ENCODE measurements at places on chromosomes 12 and 14.

- DNase-seq = no peak
These were observed 17.0 kb upstream of the IL22 start for GRCh38 chr12:68270358-68270757.

DNA sequence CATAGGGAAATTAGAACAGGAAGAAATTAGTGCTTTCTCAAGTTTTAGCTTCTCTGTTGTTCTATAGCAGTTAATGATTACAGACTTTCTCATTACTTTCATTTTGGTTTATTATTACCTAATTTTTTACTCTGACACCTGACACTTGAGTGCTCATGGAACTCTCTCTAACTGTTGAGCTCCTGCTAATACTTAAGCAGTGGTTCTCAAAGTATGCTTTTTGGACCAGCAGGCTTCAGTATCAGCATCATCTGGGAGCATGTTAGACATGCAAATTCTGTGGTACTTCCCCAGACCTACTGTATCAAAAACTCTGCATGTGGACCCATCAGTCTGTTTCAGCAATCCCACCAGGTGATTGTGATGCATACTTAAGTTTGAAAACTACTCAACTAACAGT is 235.3 kb downstream of the CCDC91 start:
- no peak for DNase-seq

GRCh38 chr14:105381446-105382342 is 16.6 kb upstream of the TEX22 start:
- no peak for DNase-seq

- peak; percentile 62 for DNase-seq
These were observed 97.2 kb downstream of the LGMN start for GRCh38 chr14:92651106-92651757.

DNA sequence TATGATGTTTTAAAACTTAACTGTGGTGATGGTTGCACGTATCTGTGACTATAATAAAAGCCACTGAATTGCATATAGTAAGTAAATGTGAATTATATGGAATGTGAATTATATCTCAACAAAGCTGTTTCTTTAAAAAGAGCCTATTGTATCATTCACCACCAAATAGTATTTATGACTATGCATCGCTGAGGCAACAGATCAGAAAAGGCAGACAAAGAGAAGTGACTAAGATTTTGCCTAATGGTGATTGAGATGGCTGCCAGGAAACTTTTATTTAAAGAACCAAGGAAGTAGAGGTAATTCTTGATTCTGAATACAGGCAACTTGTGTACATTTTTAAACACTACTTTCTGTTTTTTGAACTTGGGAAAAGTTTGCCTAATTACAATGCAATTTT is 31.7 kb downstream of the DHRS7 start:
- DNase-seq = no peak

DNA sequence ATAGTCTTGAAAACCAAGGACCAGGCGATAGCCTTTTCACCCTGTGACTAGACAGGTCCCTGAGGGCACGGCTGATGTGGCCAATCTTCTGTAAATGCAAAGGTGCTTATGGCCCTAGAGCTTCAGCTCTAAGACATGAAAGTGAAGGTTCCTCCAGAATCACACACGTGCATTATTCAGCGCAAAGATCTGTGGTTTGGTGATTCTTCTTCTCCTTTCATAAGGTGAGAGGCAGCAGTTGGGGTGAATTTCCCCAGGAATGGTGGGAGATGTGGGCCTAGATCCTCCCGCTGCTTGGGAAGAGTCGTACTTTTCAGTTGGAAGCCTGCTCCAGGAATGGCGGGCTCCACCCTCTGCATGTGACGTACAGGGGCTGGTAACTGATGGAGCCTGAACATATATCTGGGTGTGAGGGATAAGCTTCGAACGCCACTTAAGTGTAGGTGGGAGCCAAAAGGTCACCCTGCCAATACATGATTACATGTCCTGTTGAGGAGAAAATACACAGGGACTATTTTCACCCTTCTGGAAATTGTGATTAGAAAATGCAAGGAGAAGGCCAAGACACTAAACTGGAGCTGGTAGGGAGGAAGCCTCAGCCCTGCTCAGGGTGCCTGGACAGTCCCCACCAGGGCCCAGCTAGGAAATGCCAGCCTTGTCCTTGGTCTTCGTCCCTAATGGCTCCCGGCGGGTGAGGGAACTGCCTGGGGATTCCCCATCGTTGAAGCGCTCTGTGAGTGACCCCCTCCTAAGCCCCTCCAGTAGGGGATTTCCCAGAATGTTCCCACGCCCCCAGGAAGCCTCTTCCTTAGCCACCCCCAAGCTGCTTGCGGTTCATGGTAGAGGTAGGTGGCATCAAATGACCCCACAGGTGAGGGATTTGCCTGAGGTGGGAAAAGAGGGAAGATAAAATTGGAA is 17.6 kb downstream of the BATF start:
- no peak for DNase-seq

DNA sequence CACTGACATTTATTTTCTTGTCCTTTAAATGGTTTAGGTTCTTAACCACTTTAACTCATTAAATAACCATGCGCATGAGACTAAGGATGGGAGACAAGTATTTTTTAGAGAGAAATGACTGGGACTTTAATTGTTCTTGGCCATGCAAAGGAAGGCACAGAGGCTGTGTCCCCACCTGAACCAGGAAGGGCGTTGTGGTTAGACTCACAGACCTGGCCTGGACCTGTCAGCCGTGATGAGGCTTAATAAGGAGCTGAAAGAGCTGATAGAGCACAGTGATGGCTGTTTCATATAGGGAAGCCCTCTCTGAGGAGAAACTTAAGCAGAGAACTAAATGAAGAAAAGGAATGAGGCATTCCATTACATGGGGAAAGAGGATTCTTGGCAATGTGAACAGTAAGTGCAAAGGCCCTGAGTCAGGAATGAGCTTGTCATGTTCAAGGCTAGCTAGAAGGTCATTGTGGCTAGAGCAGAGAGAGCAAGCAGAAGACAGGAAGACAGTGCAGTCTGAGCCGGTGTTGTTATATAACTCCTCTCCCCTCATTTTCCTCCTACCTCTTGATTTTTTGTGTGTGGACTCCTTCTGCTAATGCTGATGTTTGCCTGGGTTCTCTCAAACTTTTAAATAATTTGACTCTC is 74.4 kb upstream of the ANO4 start:
- no peak for DNase-seq

DNA sequence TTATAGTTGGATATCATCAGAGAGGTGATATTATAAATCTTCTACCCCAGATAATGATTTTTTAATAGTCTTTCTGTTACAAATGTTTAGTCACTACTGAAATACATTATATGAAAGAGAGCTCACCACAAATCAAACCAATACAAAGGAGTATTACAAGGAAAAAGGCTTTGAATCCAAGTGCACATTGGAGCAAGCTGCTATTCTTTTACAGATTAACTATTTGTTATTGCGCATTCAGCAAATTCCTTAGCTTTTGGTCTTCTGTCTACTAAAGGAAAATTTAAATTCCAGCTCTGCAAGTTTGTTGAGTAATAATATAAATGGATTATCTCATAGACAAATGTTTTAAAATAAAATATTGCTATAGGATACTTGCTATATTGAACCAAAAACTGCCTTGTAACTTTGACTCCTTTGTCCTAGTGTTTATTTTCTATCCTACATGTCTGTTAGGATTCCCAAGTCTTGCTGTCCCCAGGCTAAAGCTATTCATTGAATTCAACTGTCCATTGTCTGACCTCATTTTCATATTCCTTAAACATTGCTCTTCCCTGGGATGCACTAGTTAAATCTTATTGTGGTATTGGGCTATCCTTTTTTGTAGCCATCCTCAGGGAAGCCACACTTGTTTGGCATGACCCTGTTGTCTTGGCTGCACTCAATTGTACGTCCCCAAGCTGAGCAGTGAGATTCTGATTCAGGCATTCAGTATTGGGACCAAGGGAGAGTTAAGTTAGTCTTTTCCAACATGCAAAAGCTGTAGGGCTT is 41.5 kb downstream of the PDE3A start:
- DNase-seq = no peak

GRCh38 chr14:81303258-81303935 is 82.6 kb upstream of the GTF2A1 start:
- DNase-seq = no peak

DNA sequence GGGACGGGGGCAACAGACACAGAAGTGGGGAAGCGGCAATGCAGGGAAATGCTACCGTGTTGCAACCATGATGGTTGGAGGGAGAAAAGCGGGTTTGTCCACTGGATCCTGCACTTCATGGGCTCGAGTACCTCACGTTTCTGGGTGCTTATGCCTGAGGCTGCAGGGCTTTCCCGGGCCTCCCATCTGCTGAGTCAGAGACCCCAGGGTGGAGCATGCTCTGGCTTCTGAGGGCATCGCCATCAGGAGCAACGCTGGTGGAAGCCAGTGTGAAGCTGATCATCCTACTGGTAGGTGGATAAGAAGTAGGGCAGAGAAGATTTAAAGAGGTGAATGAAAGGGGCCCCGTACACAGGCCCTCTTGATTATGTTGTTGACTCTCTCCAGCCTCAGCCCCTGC is 5.0 kb upstream of the ADGRD1 start:
- DNase-seq = no peak

GRCh38 chr14:63286071-63286470 is 32.7 kb downstream of the GPHB5 start:
- DNase-seq = no peak

GRCh38 chr12:113525066-113525465 is 53.4 kb upstream of the LHX5 start:
- DNase-seq = no peak

DNA sequence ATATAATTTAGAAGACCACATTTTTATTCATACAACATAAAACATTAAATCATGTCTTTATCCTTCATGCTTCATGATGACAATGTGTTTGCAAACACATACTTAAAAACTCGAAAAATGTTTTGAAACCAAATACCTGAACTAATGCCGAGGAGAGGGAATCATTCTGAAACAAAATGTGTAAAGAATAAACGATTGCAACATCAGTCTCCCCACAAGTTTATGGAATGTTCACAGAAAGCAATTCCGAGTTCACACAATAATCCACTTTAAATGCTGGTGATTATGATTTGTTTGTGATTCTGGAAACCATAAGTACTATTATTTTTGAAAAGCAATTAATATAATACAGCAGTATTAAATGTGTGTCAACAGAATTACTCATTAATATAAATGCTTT is 84.5 kb upstream of the PDZRN4 start:
- DNase-seq = no peak

DNA sequence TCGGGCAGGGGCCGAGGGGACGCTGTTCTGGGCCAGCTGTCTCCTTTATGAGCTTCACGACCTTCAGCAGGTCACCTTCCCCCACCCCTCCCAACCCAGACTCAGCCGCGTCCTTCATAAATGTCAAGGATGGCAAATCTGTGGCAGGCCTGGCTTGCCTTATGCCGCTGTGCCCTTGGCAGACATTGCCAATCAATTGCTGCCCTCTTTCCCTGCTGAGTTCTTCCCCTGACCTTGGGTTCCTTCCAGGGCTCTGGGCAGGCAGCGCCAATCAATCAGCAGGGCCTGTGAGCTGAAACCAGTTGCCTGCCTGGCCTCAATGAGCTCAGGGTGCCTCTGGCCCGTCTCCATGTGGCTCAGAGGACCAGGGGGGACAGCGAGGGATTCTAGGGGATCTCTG is 7.7 kb downstream of the FAM222A start:
- no peak for DNase-seq

DNA sequence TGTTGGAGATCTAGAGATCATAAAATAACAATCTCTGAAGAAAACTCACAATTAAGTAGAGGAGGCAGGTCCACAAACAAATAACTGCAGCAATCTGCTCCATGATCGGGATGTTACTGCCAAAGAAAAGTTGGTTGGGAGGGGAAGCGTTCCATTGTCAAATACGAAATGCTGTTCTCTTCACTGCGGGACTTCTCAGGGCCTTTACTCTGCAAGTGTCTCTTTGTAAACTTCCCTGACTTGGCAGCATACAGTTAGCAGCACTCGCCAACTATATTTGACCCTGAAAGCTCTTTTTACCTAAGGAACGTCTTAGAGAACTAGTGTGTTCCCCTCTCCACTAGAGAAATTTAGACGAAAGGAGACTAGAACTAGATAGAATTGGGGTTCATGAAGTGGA is 780.7 kb upstream of the TBX3 start:
- no peak for DNase-seq

DNA sequence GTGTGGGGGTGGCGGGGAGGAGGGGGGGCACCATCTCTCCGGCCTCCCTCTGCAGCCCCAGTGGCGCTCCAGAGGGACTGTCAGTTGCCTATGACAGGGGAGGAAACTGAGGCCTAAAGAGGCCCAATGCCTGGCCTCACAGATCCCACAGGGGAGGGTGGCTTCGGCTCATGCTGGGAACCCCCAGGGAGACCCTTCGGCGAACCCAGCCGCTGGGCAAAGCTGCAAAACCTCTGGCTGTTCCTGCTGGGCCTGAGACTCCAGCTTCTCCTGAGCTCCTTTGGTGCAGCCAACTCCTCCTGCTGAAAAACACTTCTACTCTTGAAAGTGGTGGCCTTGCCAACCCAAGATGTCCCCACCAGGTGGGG is 170.1 kb upstream of the RTL1 start:
- no peak for DNase-seq

GRCh38 chr12:51524386-51524901 is 66.6 kb upstream of the SCN8A start:
- no peak for DNase-seq

DNA sequence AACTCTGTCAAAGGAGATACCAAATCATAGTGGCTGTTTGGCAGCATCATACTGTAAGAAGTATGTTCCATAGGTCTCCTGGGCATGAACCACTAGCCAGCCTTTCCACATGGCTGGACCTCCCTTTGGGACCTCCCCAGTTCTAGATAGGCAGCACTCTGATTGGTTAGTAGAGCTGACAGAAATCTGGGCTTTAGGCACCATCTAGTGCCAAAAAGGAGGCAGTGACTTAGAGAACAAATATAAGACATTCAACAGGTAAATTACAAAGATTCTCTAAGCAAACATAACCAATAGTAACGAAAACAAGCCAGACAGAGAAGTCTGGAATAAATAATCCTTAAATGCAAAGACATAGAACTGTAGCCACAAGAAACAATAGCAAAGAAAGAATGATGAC is 148.0 kb upstream of the PDE3A start:
- DNase-seq = no peak

DNA sequence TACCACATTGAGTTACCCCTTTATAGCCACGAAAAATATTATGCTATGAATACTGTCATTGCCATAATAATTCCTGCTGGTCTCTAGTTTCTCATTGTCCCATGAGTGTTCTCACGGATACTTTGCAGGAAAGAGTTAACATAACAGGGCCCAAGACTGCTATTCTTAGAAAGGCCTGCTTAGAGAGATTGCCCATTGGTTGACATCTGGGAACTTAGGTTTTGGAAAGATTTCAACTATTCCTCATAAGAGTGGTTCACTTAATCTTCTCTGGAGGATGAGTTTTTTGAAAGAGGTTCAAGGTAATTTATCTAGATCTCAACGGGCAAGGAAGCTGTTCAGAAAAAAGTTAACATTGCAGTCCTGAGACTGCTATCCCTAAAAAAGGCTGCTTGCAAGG is 18.4 kb upstream of the PRPF39 start:
- no peak for DNase-seq

GRCh38 chr12:460261-461230 is 807 bp downstream of the B4GALNT3 start:
- peak; percentile 14 for DNase-seq

All from activated CD4-positive, alpha-beta T cell treated with anti-CD3 and anti-CD28 coated beads for 1 hour (primary cell).